ENCODE measurements at places on chromosomes 5 and 9.

DNA sequence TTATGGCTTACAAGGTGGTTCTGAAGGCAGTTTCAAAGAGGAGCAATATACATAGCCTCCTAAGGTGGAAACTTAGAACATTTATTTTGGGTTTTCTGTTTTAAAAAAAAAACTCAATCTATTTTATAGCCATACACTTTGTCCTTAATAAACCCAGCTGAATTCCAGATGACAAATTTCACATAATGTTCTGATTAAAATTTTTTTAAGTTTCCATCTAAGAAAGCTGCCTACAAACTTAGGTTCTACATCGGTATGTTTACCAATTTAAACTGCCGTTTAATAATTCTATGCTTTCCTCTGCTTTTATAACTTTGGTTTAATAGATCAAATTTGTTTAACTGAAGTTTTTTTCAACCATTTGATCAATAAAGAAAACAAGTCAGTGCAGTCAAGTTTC, 12.5 kb downstream of the NR3C1 start:
- peak; percentile 32 for DNase-seq

- DNase-seq, result peak; percentile 46
Measured at GRCh38 chr5:9340085-9340484, 205.8 kb downstream of the SEMA5A start.

DNA sequence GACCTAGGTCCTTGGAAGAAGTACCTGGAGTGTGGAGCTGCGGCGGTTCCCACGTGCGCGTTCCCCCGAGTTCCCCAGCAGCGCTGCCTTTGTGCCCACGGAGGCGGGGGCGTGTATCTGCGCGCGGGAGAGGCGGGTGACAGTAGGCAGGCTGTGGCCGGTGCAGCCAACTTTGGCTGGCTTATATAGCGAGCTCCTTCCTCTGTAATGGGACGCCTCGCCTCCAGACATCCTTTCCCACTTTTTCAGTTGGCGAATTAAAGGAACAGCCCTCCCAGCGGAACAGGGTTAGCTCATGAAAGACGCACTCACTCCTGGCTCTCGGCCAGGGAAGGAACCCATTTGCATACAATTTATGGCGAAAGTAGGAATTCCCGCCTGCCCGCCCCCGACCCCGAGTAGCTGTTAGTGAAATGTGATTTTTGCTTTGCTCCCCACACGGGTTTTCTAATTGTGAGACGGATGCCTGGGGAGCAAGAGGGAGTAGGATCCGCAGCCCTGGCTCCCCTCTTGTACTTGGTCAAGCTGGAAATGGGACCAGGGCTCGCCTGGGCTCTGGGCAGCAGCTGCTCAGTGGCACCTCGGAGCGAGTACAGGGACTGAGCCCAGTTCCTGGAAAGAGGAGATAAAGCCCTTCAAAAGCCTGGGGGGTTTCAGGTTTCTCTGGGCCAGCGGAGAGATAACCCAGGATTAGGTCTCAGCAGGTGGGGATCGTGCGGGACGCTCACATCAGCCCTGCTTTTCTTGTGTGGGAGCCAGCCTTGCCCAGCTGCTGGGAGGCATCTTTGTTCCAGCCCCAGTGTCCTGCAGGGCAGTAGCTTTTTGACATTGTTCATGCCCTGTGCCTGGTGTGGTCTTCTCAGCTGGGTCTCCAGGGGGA, at the start of gene TNC:
Gene TNC, minus strand, starts transcription at position 159 of the 880 bp plus-strand sequence. CDS start 27,139 bp downstream, outside the sequence.
- peak; percentile 98 for DNase-seq

GRCh38 chr5:13339093-13339492, 605.4 kb downstream of the DNAH5 start:
- DNase-seq, result no peak

DNA sequence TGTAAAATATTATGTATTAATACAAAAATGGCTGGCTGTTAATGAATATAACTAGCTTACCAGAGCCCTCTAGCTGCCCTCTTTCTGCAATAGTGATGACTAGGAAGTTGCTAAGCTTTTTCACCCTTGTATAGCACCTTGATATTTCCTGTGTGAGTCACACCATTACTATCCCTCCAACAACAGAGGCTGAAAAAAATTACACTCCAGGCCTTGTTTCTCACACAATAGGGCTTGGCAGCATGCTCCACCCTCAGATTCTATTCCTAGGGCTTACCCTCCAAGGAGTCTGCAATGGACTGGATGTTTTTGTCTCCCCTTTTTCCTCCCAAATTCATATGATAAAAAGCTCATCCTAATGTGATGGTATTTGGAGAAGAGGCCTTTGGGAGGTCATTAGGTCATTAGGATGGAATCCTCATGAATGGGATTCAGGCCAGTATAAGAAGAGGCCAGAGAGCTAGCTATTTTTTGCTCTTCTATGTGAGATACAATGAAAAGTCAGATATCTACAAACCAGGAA, 184.6 kb upstream of the MAP1B start:
- DNase-seq, result peak; percentile 90

DNA sequence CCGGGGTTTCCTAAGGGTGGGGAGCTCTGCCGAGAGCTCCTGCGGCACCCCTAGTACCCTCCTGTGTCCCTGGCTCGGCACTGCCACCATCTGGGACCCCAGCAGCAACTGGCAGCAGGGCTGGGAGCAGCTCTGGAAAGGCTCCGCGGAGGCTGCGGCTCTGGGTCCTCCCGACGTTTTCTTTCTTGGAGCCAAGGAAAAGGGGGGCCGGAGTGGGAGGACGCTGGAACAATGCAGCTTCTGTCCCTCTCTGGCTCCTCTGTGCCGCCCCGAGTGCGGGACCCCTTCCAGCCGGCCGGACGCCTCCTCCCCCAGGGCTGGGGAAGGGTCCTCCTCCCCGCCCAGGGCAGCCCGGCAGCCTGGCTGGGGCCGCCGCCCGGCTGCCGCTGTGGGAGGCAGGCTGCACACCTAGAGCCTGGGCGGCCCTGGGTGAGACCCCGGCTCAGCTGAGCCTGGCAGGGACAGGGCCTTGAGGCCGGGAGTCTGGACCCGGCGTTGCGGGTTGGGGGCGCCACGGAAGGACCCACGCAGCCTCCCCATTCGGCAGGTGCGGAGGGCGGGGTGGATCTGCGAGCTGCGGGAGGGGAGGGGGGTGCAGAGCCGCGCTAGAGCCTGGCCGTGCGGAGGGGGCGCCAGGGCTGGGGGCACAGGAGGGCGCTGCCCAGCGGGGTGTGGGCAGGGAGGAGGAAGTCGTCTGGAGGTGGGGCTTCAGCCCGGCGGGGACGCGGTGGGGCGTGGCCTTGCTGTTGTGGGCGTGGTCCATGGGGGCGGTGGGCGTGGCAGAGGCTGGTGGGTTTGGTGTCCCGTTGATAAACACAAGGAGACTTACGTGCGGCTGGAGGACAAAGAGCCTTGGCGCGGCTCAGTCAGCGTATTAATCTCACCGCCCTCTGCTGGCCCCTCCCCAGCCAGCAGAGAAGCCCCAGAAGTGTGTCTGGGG, 15.1 kb downstream of the GPSM1 start:
- peak; percentile 60 for DNase-seq

DNA sequence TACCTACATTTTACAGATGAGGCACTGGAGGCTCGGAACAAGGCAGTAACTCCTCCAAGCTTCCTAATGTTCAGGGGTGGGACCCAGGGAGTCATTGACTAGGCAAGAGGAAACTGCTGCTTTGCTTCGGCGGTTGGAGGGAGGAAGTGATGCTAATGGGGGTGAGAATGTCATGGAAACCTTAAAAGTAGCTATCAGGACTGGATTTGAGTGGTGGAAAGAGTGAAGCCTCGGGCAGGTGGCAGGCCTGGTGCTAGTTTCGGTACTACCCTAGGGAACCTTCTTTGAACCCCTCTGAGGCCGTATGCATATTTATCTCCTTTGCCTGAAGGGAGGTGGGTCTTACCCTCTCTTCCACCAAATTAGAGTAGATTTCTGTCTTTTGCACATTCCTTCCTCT, 1.6 kb downstream of the BSPRY start:
- DNase-seq, result no peak

GRCh38 chr9:77598524-77598923, 49.6 kb downstream of the GNA14 start:
- DNase-seq, result peak; percentile 42

GRCh38 chr9:3586066-3586465, 60.3 kb upstream of the RFX3 start:
- DNase-seq, result no peak

DNA sequence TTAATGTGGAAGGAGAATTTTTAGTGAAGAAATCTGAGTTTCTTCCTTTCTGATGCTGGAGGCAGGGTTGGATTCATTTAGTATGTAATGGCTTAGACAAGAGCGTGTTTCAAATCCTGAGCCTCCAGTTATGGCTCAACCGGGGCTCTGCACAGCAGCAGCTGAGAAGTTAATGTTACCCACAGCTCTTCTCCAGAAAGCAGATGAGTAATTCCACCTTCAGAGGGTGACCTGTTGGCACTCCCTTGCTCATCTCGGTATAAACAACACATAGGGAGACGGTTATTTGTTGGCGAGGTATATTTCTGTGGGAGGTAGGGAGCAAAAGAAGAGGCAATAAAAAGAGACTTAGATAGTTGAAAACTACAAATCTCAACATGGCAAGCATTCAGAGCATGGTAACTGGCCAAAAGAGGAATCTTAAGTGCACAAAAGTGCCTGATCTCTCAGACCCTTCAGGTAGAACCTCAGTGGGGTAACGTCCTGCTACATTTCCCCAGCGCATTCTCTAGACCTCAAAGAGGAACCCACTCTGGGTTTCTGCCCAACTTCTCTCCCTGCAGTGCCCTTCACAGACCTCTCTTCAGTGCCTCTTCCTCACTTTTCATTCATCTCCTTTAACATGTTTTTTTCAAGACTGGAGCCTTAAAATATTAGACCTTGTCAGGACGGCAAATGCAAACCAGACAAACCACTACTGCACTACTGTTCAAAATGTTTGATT, 417.5 kb upstream of the ADAMTSL1 start:
- DNase-seq, result no peak

- no peak for DNase-seq
Measured at GRCh38 chr5:120576588-120576987, 112.5 kb downstream of the PRR16 start.

GRCh38 chr9:84751921-84752320, 82.4 kb downstream of the NTRK2 start:
- DNase-seq, result peak; percentile 56

DNA sequence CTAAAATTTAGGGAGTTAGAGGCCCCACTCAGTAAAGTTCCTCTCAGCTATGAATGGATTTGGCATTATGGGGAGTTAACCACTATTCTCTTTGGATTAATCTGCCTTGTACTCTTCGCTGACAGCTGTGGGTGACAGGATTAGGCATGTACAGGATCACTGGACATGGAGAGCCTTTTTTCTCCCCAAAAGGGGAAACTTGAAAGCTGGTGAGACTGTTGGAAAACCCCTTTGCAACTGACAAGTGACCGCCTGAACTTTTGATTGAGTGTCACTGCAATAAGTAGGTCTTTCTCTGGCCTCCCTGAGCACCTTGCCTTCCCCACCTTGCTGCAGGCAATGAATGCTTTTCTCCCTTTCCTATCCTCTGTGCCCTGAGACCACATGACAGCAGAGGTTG, 68.3 kb downstream of the ERP44 start:
- no peak for DNase-seq

- DNase-seq, result no peak
Measured at GRCh38 chr5:14134083-14134482, 9.1 kb upstream of the TRIO start.

- peak; percentile 36 for DNase-seq
Measured at GRCh38 chr5:35316611-35317274, 86.5 kb upstream of the PRLR start.

DNA sequence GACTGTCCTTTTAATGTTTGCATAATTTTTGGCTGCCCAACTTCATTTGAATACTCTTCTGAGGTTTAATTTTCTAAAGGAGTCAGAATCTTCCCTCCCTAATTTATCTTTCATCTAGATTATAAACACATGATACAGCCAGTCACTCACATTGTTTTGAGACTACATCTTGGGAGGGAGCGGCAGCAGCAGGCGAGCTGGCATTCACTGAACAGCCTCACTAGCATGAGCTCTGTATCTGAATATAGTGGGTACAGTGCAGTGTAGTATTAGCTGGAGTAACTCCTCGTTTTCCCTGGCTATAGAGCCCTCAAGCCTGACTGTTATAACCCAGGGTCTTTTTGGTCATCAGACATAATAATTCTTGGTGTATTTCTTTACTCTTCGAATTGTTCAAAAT, 969.2 kb upstream of the COX7C start:
- no peak for DNase-seq

- DNase-seq, result peak; percentile 15
Measured at GRCh38 chr5:107894361-107894760, 223.6 kb upstream of the EFNA5 start.

All from fibroblast of skin of right biceps (primary cell).